ENCODE measurements at places on chromosomes 13 and 19. TPM values are rescaled to one million over a fixed set of nuclear protein-coding genes. Genes with fewer than 3 reads are reported as not detected.

DNA sequence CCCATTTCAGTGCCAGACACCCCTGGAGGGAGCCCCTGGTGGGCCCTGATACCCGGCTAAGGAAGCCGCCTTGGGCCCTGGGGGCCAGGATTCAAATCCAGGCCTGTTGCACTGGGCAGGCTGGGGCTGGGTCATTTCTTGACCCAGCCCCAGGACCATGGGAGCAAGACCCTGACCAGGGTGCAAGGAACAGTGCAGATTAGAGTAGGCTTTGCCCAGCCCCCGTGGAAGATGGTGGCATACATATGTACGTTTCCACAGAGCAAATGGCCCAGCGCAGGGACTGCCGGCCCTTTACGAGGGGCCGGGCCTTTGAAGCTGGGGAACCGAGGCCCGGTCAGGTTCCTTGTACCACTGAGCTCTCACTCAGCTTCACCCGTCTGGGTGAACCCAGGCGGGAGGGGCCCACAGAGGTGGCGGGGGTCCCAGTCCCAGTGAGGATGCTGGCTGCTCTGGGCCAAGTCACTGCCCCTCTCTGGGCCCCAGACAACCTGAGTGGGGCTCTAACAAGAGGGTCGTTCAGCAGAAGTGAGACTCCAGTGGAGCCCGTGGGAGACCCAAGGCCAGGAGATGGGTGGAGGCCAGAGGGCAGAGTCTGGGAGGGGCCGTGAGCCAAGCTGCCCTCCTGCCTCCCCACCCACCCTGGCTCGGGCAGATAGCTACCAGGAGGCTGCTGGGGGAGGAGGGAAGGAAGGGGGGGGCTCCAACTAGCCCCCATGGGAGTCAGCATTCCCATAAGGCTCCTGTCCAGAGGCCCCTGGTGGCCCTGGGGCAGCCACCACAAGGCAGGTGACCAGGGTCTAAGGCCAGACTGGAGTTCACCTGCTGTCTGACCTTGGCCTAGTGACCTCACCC is 2.7 kb downstream of the MKNK2 start:
- peak; percentile 54 for DNase-seq

Gene KLF1
- total RNA-seq: not detected

DNA sequence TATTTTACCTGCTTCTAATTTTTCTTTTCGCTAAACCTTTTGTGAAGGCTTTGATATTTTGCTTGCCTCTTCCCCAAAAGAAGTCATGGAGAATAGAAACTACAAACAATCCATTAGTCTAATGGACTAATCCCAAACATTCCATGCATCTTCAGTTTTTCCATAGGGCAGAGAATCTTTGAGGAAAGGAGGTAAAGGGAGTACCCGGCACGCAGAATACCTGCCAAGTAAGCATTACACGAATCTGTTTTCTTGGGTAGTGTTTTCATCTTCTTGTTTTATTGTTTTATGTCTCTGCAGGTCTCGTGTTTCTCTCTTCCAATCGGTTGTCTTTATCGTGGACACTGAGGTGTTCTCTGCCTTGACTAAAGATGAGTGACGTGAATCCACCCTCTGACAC is at the start of gene NLRP8:
Gene NLRP8, plus strand, starts transcription at position 301 of the 400 bp plus-strand sequence.
- no peak for DNase-seq

GRCh38 chr19:56356944-56357343 is 36.4 kb downstream of the ZNF582 start:
- no peak for DNase-seq

Gene CYP4F2
- total RNA-seq: 3.9 TPM

DNA sequence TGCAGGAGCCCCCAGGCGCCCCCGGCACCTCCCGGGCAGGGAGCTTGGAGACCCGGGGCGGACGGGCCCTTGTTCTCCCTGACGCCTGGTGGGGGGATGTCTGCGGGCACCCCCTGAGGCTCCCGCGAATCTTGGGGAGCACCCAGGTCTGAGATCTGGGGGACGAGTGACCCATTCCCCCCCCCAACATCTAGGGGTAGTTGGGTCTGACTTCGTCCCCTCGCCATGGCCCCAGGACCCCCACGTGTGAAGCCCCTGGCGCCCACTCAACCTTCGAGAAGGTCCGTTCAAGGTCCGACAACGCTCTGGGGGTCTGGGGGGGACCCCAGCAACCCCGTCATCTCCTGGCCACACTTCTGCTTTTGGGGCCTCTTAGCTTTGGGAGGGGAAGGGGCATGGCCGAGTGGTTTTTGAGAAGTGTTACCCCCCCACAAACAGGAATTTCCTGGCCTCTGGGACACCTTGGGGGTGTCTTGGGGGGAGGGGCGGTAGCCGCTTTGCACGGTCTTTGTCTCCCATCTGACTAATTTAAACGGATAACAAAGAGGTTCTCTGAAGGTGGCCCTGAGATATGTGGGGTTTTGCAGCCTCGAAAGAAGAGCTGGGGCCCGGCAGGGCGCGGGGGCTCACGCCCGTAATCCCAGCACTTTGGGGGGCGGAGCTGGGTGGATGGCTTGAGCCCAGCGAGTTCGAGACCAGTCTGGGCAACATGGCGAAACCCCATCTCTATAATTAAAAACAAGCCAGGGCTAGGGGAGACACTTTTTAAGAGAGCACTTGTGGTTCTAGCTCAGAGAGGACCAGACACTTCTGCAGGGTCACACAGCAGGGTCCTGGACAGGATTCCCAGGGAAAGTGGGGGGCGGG is 608 bp downstream of the CNN2 start:
- DNase-seq: no peak

DNA sequence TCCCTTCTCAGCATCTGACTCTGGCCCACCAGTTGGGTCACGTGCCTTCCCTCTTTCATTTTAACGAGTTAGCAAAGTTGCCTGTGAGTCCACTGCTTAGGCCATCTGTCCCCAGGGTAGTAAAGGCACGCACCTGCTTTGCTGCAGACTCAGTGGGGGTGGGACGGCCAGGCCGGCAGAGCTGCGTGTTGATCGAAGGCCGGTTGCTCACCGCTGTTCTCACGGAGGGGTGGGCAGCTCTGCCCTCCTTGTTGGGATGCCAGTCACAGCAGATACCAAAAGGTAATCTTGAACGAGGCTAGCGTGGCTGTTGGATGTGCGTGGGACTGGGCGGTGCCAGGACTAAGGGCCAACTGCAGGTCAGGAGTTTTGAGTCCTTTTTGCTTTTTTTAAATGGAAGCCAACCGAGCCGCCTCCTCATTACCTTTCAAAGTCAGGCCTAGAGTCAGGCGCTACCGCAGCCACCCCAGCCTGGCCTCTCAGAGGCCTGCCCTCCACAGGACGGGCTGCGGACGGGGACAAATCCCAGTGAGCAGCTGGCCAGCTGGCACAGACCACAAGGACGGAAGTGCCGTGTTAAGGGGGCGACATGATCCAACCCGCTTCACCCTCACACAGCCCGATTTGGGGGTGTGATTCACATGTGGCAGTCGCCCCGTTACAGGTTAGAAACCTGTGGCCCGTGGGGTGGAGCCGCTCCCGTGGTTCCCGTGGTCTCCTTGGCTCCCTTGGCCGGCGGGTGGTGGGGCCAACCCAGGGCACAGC is 20.6 kb downstream of the ADPRHL1 start:
- no peak for DNase-seq

GRCh38 chr13:102608974-102609373 is 12.2 kb downstream of the TPP2 start:
- DNase-seq: no peak

- DNase-seq: no peak
Observed at GRCh38 chr13:80973721-80974120, 632.8 kb upstream of the SPRY2 start.

Gene APLP1
- total RNA-seq: 3.7 TPM

GRCh38 chr19:8655340-8655709 is 24.9 kb downstream of the NFILZ start:
- no peak for DNase-seq

Gene CYP2F1
- not detected for total RNA-seq

- DNase-seq: no peak
Observed at GRCh38 chr13:49354719-49355118, 89.1 kb downstream of the CAB39L start.

GRCh38 chr19:31160336-31160926 is 188.8 kb downstream of the TSHZ3 start:
- DNase-seq: no peak

DNA sequence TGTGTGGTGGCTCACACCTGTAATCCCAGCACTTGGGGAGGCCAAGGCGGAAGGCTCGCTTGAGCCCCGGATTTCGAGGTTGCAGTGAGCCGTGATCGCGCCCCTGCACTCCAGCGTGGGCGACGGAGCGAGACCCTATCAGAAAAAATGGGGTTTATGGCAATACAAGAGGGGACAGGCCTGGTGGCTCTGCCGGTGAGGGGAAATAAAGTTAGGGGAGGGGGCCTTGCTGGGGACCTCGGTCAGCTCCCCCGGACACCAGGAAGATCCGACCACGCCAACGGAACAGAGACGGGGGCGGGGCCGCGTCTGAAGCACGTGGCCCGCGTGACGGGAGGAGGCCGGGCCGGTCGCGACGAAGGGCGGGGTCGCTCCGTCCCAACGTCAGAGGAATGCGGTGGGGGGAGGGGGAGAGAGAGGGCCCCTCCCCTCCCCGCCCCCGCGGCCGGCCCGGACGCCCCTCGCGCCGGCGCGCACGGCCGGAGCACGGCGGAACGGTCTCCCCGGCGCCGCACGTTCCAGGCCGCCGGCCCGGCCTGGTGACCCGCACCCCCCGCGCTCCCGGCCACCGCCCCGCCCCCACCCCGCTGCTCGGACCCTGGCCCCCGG is 1.9 kb upstream of the HNRNPL start:
- DNase-seq: peak; percentile 96

GRCh38 chr19:28258829-28259228 is 954.1 kb downstream of the UQCRFS1 start:
- no peak for DNase-seq

- DNase-seq: peak; percentile 71
Observed at GRCh38 chr19:12994701-12995595, at the start of gene NFIX. Gene NFIX (plus strand): TSS chr19:12995475. CDS start chr19:12995838, 363 bp downstream.

- no peak for DNase-seq
Observed at GRCh38 chr19:15576526-15577156, 38.4 kb upstream of the CYP4F8 start.

Gene SMAD9
- 6.5 TPM for total RNA-seq

DNA sequence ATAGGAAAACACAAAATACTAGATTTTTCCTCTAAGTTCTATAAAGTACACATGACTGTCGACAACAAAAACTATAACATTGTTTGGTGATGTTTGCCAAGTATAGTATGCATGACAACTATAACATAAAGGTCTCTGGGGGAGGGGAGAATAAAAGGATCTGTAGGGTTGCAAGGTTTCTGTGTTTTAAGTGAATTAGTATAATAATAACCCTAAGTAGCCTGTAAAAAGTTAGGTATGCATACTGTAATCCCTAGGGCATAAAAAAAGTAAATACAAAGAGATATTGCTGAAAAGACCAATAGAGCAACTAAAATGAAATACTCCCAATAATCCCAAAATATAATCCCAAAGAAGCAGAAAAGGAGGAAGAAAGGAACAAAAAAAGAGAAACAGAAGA is 14.6 kb downstream of the MYCBP2 start:
- no peak for DNase-seq

DNA sequence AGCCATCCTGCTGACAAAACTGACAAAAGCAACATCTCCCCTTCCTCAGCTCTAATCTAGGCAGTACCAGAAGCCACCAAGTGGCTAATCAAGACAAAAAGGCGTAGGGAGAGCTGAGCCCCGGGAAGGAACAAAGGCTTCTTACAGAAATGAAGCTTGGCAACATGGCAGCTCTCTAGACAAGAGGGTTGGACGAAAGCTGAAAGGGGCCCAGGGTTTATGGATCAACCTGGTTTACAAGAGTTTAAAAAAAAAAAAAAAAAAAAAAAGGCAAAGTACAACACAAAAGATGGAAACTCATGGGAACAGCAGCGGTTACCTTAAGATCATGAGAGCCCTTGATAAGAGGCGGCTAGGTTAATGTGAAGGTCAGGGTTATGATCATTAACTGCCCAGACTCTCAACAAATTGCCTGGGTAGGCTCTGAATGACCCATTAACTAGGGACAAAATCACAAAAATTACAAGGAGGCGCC is 14.0 kb downstream of the ZC3H4 start:
- DNase-seq: no peak

- no peak for DNase-seq
Observed at GRCh38 chr13:75875450-75875849, 239.3 kb downstream of the LMO7 start.

DNA sequence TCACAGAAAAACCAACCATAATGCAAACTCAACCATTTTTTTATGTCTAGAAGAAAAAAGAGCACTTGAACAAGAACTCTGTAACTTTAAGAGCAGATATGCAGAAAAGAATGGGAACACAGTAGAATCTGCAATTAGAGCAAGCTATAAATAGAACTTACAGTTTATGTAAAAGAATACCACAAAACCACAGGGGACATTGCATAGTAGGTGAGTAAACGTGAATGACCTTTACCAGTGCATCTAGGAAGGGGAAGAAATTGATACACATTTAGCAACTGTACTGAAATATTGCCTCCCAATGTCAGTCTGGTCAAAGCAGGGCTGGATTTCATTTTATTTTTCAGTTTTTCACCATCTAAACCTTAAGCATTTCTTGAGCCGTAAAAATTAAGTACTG is 242.2 kb upstream of the EDNRB start:
- no peak for DNase-seq

DNA sequence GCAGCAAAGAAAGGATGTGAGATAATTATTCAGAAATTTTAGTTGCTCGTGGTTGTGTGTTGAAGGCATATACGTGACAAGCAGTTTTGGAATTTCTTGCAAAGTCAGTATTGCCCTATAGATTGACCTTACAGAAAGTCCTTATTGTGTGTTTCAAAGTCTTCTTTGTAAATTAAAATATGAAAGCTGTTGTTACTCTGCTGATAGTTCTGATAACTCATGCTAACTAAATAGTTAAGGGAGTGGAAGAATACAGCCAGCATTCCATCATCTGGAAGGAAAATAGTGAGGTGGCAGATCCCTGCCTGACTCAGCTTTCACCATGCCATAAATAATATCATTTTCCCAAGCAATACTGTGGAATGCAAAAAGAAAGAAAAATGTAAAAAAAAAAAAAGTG is 27.2 kb downstream of the WASF3 start:
- DNase-seq: no peak

Gene SULT2B1
- total RNA-seq: 7.7 TPM

GRCh38 chr19:39953915-39954314 is 17.1 kb upstream of the PSMC4 start:
- DNase-seq: peak; percentile 9

DNA sequence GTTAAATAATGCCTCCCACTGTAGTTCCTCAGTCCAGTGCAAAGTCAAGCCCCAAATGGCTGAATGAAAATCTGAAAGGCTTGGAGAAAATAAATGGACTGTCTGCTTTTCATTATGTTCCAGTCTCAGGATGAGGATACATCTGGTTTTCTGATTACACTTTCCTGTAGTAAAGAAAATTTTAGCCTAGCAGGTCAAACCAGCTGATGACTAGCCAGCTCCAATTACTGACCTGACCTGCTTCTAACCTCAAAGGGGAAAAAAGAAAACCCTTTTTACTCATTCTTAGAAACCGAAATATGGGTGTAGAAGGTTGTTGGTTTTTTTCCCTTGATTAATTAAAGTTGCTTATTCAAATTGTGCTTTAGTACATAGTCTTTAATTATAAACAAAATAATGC is 418.4 kb downstream of the EFNB2 start:
- DNase-seq: no peak

- no peak for DNase-seq
Observed at GRCh38 chr13:98254513-98254912, 77.4 kb upstream of the RNF113B start.

Gene ZNF154
- total RNA-seq: 0.67 TPM

Gene KIR3DL2
- total RNA-seq: not detected

Gene ZNF546
- 1.1 TPM for total RNA-seq
